ENCODE measurements at places on chromosomes 4 and X.

DNA sequence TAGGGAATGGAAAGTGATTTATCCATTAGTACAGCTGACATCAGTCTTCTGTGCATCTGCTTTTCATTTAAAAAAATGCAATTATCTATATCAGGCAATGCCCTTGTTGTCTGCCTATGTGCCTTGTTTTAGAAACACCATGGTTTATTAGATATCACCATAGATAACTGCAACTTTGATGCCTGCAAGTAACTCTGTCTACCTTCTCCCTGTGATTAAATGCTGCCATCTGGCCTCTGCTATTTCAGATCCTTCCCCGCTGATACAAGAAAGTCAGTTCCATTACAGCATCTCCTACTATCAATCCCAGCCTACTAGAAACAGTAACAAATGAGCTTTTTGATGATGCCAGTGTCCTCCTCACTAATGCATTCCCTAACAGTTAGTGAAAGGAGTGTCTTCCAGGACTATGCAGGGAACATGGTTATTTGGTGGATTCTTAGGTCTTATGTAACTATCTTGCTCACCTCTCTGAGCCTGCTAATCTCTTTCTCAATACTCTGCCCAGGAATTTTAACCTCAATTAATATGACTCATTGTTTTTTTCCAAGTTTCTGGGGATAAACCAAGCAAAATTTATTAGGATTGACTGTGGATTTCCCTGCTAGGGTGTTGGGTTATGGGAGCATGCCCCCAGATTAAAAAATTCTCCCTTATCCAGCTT is 444.9 kb downstream of the RAPGEF2 start:
- no peak for DNase-seq

DNA sequence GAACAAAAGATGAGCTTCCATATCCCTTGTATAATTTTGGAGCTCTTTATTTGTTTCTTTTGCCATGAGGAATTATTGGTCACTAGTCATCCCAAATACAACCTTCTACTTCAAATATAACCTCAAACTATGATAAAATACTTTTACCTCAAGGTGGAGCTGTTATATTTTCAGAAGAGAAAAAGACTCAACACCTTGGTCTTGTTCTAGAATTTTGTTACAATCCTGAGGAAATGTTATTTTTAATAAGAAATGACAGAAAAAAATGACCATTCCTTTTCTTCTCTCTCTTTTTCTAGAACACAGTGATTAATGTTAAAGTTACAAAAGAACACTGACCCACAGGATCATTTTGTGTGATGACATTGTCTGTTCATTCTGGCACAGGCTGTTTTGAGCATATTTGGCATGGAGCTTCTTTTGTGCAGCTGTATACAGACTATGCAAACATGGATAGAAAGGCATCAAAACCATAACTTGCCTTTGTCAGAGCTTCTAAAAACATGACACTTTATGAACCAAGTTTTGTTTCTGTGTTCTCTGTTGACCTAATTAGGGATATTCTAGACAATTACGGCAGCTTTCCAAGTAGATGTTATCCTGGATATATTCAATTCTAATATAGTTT is 159.6 kb upstream of the CTSO start:
- no peak for DNase-seq

DNA sequence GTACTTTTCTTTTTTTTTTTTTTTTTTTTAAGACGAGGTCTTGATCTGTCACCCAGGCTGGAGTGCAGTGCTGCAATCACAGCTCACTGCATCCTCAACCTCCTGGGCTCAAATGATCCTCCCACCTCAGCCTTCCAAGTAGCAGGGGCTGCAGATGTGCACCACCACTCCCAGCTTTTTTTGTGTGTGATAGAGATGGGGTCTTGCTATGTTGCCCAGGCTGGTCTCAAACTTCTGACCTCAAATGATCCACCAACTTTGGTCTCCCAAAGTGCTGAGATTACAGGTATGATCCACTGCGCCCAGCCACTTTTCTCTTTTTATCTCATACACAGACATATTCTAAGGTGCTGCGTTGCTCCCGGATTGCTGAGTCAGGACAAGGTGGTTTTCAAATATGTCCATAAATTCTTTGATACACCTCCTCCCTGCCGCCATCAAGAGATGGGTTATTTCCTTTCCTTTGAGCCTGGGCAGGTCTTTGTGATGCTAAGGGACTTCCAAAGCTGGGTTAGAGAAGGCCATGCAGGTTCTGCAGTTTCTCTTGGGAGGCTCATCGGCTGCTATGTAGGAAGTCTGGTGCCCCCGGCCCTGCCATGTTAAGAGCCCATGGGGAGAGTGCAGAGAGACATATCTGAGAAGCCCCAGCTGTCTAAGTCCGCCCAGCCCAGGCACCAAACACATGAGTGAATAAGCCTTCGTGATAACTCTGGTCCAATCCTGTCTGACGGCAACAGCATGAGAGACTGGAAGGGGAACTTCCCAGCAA is 8.4 kb upstream of the PLA2G12A start:
- DNase-seq, result no peak

- DNase-seq, result no peak
Observed at GRCh38 chr4:100849319-100849718, 331.5 kb upstream of the EMCN start.

DNA sequence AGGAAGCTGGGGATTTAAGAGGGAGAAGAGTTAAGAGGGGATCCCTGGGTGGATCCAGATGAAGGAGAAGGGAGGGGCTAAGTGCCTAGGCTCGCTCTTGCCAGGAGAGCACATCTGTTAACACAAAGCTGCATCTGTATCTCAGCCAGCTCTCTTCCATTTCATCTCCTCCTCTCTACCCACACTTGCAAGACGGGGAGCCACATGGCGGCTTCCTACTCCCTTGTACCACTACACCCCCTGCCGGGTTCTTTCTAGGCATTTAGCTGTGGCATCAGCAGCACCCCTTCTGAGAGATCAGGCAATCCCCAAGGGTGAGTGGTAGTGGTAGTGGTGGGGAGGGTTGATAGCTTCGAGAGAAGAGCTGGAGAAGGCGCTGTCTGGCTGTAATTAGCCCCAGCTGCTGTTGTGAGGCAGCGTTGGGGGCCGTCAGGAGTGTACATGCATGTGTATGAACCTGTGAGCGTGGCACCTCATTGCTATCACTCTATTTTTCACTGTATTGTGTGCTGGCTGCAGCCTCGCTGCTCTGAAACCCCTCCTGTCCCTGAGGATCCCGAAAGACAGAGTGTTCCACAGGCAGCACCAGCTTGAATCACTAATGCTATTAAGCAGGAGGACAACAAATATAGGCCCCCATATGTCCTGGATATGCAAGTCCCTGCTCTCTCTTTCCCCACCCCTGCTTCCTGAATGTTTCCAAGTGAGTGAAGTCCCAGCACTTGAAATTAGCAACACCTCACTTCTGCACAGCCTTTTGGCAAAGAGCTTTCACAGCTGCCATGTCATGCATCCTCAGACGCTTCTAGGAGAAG is 73.7 kb downstream of the RTL9 start:
- no peak for DNase-seq

GRCh38 chrX:41796577-41796976 is 72.6 kb downstream of the GPR82 start:
- DNase-seq, result no peak

- no peak for DNase-seq
Observed at GRCh38 chr4:27011401-27011800, 150.8 kb downstream of the STIM2 start.

DNA sequence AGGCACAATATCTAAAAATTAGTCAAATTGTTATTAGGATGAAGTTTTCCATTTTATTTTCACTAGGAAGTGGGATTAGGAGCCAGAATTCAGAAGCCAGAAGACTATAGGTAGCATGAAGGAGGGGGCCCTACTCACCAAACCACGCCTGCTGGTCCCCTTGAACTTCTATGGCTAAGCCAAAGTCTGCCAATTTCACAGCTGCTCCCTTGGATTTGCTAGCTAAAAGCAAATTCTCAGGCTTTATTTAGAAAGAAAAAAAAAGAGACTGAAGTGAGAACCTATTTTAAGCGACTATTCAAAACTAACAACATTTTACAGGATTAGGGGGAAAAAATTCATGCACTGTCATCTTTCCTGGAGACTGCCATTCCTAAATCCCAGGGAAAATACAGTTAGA is 224.3 kb downstream of the CAMK2D start:
- no peak for DNase-seq

DNA sequence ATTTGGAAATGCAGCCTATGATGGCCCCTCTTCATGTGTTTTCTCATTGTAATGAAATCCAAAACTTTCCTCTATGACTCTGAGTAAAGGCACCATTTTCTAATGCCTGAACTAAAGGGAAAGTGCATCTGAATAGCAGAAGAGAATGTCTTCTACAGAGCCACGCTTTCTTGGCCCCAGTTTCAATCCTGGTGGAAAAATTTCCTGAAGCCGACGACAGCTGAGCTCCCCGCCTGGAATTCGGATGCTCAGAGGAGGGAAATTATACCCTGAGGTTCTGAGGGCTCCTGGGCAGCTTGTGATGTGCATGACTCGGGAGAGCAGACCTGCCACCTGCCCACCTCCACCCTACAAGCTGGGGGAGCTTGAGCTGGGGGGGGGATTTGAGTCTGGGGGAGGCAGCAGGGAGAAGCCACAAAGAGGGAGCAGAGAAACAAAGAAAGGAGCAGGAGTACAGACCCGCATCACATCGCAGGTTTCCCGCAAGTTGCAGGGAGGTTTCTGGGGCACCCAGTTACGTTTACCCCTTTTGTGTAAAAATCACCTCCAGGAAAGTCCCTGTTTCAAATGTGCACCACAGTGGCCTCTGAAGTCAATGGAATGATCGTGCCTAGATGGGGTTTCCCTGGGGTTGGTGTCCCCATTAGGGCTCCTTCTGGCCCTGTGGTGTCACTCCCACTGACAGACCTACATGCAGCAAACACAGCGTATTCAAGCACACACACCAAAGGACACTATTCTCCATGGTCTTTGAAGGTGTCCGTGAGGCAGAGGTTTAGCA is 145.6 kb upstream of the RBPJ start:
- peak; percentile 6 for DNase-seq

GRCh38 chr4:82063017-82063416 is 310.8 kb downstream of the HNRNPD start:
- DNase-seq, result no peak

- no peak for DNase-seq
Observed at GRCh38 chr4:165386328-165386727, 7.5 kb downstream of the CPE start.

GRCh38 chrX:11967986-11968869 is 170.0 kb upstream of the FRMPD4 start:
- DNase-seq, result no peak

- no peak for DNase-seq
Observed at GRCh38 chrX:55710701-55711100, 6.8 kb upstream of the RRAGB start.

- DNase-seq, result no peak
Observed at GRCh38 chr4:77599378-77599777, 6.2 kb upstream of the CXCL13 start.

- DNase-seq, result no peak
Observed at GRCh38 chr4:113635739-113636437, 125.7 kb downstream of the CAMK2D start.

- no peak for DNase-seq
Observed at GRCh38 chr4:83125738-83126141, 11.2 kb upstream of the PLAC8 start.

DNA sequence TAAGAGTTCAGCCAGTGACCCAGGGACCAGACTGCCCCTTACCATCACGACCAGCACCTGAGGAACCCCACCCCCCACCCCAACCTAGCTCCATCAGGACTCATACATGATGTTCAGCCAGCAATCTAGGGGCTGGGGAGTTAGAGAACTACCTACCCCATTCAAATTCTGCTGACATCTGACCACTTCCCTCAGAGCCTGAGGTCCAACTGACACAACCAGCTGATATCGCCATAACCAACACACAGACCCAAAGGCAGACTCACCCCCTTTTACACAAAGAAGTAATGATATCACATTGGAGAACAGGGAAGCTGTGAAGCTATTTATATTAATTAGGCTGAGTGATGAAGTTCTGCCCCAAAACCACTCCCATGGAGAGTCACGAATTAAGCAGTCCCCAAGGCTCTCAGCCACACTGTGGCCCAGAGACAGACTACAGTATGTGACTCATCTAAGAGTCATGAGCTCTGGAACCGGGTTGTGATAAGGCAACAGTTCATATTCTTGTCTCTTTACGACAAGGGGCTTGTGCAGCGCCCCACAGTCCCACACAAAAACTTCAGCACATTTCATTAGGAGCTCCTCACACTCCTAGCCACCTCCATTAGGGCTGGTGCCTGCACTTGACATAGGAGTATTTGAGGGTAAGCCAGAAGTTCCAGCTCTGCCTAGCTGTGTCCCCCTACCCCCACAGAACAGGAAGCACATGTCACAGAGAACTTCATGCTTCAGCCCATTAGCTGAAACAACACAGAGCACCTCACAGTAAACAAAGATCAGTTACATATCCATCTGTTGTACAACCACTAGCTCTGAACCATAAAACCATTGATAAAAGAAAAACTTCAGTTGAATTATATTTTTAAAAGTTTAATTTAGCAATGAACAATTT is 184.7 kb upstream of the ZCCHC13 start:
- no peak for DNase-seq

GRCh38 chrX:11949291-11949690 is 189.0 kb upstream of the FRMPD4 start:
- no peak for DNase-seq

DNA sequence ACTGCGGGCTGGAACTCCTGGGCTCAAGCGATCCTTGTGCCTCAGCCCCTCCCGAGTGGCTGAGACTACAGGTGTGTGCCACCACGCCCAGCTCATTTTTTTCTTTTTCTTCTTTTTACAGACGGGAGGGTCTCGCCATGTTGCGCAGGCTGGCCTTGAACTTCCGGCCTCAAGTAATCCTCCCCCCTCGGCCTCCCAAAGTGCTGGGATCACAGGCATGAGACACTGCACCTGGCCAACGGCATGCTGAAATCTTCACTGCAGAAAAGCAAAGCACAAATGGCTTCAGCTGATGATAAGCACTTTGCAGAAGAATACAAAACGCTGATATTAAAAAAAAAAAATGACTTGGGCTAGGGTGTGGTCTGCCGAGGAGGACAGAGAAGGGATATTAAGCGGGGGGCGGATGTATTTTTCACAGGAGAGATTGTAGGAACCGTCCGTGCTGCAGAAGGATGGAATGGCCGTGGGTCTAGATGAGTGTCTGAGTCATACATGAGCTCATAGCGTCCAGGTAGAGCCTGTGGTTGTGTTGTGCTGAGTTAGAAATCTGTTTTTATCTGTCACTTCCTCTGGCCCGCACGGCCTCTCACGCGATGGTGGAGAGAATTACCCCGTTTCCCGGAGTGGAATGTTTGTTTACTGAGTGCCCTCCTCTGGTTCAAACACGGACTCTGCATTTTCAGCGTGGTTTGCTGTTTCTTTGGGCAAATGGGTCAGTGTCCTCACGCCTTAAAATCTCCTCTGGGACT is 8.5 kb upstream of the AKAP17A start:
- peak; percentile 44 for DNase-seq

- DNase-seq, result no peak
Observed at GRCh38 chrX:139077281-139078250, 366.0 kb upstream of the FGF13 start.

DNA sequence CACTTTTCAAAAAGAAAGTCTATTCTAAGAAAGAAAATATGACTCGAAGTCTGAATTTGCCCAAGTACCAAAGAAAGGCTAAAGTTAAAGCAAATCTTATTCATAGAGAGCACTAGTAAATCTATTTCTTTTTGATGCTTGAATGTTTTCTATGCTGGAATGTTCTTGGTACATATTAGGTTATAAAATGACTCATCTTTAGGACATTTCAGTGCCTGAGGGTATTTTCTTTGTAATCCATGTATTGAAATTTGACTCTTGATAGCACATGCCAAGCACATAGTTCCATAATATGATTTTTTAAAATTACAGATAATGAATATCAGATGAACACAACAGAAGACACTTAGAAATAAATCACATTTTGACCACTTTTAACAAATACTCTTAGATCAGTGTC is 232.8 kb downstream of the TRIML1 start:
- DNase-seq, result no peak
